ENCODE measurements at places on chromosomes 1 and 21. TPM values are rescaled to one million over a fixed set of nuclear protein-coding genes. Genes with fewer than 3 reads are reported as not detected.

GRCh38 chr1:63906047-63906704 lies 132.4 kb downstream of the ROR1 start:
- no peaks in the 10 kb centered on the region for H3K27me3 ChIP-seq
- DNase-seq = no peak
- H3K36me3 ChIP-seq = no peaks in the 10 kb centered on the region
- H3K4me3 ChIP-seq = no peak overlapping the region
- no peaks in the 10 kb centered on the region for H3K4me1 ChIP-seq

Gene SPRR1B
- total RNA-seq = not detected

Gene FLG2
- not detected for total RNA-seq

DNA sequence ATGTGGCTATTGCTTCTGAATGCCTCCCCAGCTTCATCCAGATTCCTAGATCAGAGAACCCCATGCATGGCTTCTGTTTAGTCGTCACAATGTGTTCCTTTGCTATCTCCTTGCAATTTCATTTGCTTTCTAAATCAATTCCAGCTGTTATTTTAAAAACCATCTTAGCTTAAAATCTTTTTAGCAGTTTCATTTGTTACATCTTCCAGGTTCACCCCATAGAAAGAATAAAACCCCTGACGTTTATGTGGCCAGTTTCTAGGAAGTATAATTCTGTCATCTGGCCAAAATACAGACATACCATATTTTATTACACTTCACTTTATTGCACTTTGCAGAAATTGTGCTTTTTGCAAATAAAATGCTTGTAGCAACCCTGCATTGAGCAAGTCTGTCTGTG lies 278.4 kb downstream of the PTPRC start:
- H3K36me3 ChIP-seq = no peaks in the 10 kb centered on the region
- peaks cover 21% of the 10 kb centered on the region for H3K4me1 ChIP-seq
- no peaks in the 10 kb centered on the region for H3K27me3 ChIP-seq
- no peak overlapping the region for H3K4me3 ChIP-seq

DNA sequence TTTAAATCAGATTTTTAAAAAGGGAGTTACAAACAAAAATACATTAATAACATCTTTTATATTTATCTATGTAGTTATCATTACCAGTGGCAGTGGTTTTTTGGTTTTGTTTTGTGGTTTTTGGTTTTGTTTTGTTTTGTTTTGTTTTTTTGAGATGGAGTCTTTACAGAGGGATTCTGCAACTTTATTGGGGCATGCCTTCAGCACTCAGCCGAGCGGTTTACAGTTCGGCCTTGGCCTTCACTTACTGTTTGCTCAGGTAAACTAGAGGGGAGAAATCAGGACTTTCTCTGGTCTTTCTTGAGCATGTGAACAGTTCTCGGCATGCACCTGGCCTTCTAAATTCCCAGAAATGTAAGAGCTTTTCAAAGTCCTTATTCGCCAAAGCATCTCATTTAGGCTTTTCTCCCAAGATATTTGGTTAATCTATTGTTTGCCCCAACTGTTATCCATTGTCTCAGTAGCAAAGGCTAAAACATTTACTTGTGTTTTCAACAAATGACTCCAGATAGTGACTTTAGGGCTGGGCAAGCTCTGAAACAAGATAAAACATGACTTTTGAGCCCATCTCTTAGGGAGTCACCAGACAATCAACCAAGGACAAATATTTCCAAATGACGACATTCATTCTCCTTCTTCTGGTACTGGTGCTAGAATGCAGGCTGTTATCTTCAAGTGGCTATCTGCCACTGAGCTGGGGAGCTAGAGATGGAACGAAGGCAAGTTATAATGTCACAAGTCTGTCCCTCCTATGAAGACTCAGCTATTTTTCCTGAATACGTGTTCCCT lies 48.4 kb upstream of the ADORA3 start:
- H3K4me1 ChIP-seq = no peaks in the 10 kb centered on the region
- H3K27ac ChIP-seq = no peak overlapping the region
- no peaks in the 10 kb centered on the region for H3K36me3 ChIP-seq
- no peak overlapping the region for H3K4me3 ChIP-seq

DNA sequence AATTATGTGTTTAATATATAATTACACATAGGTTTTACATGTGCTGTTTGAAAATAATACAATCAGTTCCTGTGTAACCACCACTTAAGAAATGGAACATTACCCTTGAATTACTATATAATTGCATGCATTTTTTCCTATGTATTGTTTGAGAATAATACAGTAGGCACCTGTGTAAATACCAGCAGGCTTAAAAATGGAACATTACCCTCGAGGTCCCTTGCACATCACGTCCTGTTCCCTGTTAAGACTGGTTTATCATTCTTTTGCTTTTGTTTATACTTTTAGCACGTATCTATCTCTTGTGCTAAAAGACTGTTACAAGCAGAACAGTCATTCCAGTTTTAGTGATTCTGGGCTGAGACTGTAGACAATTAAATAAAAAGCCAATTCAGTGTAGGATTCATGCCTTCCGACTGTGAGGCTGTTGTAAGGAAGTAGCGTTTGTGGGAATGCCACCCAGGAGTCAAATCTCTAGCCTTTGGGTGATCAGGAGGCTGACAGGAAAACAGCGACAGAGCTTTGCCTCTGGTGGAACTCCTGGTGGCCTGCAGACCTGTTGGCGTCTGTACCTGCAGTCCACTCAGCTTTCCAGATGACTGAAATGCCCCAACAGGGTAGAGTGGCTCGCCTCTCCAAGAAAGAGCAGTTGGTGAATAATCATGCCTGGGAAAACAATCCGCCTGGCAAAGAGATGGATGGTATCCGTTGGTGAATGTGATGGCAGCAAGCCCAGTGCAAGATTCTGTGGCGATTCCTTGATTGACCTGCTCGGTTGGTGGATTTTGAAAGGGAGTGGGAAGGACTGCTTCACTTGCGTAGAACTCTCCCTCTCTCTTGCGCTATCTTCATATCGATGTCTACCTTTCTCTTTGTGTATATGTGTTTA lies 58.0 kb downstream of the DISC1 start:
- no peak for DNase-seq
- no peaks in the 10 kb centered on the region for H3K27me3 ChIP-seq
- no peak overlapping the region for H3K4me3 ChIP-seq
- H3K36me3 ChIP-seq = no peaks in the 10 kb centered on the region
- no peaks in the 10 kb centered on the region for H3K4me1 ChIP-seq
- no peak overlapping the region for H3K27ac ChIP-seq
